SK-MEL-5 (cell line): ENCODE measurements at places on chromosomes 2 and 18.

GRCh38 chr2:173145454-173145853 is 69.8 kb downstream of the MAP3K20 start:
- no peak for DNase-seq

- peak; percentile 78 for DNase-seq
These were observed 126.7 kb downstream of the BCL2 start for GRCh38 chr18:63192885-63193349.

- DNase-seq = peak; percentile 79
These were observed 24.6 kb downstream of the DYTN start for GRCh38 chr2:206693399-206694137.

DNA sequence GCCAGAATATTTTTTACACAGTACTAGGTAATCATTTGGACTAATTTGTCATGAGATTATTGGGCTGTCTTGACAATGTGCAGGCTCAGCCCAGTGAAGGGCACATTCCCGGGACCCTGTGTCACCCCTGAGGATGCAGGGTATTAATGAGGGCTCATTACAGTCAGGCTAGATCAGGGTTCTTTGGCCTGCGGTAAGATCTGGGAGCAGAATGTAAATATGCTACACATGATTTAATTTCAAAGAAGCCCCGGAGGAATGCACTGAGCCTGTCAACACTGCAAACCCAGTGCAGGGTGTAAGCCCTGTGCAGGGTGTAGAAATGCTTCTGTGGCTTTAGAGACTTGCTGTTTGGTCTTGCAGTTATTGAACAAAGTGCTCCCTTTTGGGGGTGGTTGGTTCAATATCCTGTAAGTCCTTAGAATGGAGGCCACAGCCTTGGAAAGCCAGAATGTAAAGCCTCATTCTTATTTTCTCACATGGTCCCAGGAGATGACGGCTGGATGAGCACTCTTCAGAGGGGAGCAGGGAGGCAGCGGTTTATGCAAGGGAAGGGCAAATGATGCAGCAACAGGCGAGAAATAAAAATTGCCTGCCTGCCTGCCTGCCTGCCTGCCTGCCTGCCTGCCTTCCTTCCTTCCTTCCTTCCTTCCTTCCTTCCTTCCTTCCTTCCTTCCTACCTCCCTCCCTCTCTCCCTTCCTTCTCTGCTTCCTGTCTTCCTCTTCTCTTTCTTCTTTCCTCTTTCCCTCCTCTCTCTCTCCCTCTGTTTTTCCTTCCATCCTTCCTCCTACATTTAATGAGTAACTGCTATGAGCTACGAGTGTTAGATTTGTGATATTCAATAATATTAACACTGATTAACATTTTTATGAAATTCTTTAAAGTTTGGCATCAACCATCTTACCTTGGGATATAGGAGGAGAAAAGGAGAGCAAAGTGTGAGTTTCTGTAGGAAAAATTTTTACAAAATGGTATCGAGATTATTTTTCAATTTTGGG is 148.8 kb downstream of the VAPA start:
- DNase-seq = no peak

DNA sequence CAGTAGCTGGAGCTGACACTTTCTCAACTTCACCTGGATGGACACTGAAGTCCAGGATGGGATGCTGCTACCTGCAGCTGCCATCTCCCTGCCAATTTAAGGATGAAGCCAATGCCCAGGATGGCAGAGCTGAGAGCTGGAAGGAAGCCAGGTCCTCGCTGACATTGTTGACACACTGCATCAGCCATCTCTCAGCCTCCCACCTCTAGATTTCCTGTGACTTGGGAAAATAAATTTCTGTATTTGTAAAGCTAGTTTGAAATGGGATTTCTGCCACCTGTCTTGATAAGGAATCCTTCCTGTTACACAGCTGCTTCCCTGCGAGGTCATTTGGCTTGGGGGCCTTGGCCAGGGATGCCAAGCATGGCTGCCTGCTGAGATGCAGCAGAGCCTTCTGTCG is 43.5 kb downstream of the KCTD1 start:
- no peak for DNase-seq

GRCh38 chr2:127859712-127860085 is 1.7 kb upstream of the POLR2D start:
- DNase-seq = peak; percentile 30

- no peak for DNase-seq
These were observed 891.6 kb upstream of the ZEB2 start for GRCh38 chr2:145411493-145411892.
